ENCODE measurements at places on chromosomes 6 and 20.

GRCh38 chr6:27838945-27839625 is 73.1 kb downstream of the OR2B2 start:
- peak; percentile 20 for DNase-seq

DNA sequence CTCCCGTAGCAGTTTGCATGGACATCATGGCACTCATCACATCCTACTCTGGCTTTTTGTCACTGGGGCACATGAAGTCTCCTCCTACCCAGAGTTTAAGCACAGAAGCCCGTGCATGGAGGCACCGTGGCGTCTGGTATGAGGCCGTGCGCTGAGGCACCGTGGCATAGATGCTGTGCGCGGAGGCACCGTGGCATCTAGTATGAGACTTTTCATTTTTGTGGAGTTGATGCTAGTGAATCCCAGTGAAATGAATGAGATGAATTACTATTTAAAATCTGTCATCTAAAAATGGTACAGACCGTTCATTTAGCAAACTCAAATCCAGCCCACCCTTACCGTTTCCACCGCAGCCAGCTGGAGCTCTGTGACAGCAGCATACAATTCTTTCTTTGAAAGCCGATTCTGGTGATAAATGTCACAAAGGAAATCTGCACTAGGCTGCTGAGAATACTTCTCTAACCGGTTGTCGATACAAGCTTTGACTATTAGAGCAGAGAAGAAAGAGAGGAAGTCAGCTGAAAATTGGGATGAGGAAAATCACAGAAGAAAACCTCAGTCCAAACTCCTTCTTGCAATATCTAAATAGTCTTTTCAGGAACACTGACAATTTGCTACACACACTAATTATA is 11.3 kb downstream of the CYP24A1 start:
- DNase-seq: no peak

GRCh38 chr6:4466261-4466660 is 309.9 kb upstream of the CDYL start:
- DNase-seq: peak; percentile 9

GRCh38 chr6:135229996-135230395 is 48.9 kb downstream of the MYB start:
- no peak for DNase-seq

DNA sequence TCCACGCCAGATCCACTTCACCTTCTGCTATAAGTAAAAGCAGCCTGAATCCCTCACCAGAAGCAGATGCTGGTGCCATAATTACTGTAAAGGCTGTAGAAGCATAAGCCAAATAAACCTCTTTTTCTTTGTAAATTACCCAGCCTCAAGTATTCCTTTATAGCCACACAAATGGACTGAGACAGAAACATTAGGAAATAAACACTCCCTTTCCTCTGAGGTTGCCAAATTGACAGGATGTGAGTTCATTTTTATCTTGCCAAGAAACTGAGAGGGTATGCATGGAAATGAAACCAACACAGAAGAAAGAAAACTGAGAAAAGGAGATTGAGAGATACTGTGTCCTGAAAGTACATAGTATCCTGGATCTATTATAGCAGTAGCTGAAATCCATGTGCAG is 481.2 kb downstream of the HAO1 start:
- DNase-seq: peak; percentile 6

GRCh38 chr6:136501096-136501495 is 49.1 kb downstream of the MAP7 start:
- no peak for DNase-seq

DNA sequence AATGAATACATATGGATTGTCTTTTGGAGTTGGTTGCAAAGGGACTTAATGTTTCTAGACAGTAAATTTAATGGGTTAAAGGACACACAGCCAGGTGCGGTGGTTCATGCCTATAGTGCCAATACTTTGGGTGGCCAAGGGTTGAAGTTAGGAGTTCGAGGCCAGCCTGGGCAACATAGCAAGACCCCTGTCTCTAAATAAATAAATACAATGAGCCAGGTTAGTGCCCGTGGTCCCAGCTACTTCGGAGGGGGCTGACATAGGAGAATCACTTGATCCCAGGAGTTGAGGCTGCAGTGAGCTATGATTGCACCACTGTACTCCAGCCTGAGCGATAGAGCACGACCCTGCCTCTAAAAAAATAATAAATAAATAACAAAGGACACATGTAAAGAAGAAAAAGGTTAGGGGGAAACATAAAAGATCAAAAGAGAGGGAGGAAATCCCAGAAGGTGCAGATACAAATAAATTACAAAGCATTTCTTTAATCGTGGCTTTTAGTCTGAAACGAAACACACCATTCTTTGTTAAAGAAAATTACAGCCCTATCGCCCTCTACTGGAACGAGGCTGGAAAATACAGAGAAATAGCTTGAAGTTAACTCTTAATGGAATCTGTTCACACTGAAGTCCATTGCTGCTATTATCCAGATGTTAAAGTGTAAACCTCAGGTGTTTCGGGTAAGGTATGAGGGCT is 42.6 kb upstream of the SCML4 start:
- DNase-seq: peak; percentile 3

All from NCI-H1092 treated with DMSO at 0.1 percent for 48 hours (cell line).